Upper lobe of left lung (tissue), 6 donors: ENCODE measurements at places on chromosomes 12 and 14. TPM values are rescaled to one million over a fixed set of nuclear protein-coding genes. Genes with fewer than 3 reads are reported as not detected.

MDM2 gene
- total RNA-seq = 64.6 TPM

ZNF740 gene
- 9.6 TPM for total RNA-seq

GRCh38 chr12:78279567-78279966 lies 448.9 kb downstream of the NAV3 start:
- DNase-seq = no peak
- H3K36me3 ChIP-seq = no peaks in the 10 kb centered on the region
- H3K27me3 ChIP-seq = no peaks in the 10 kb centered on the region
- H3K4me3 ChIP-seq = no peak overlapping the region

GRCh38 chr12:100553936-100554335 lies 19.5 kb upstream of the GAS2L3 start:
- no peak overlapping the region for H3K27ac ChIP-seq
- H3K4me3 ChIP-seq = no peak overlapping the region
- no peaks in the 10 kb centered on the region for H3K27me3 ChIP-seq
- H3K4me1 ChIP-seq = no peaks in the 10 kb centered on the region
- DNase-seq = no peak

KCNK13 gene
- total RNA-seq = 1.2 TPM

- no peaks in the 10 kb centered on the region for H3K36me3 ChIP-seq
- no peaks in the 10 kb centered on the region for H3K27me3 ChIP-seq
- no peak for DNase-seq
- no peak overlapping the region for H3K4me3 ChIP-seq
Observed at GRCh38 chr12:120831648-120832267, 72.4 kb downstream of the SPPL3 start.

DNA sequence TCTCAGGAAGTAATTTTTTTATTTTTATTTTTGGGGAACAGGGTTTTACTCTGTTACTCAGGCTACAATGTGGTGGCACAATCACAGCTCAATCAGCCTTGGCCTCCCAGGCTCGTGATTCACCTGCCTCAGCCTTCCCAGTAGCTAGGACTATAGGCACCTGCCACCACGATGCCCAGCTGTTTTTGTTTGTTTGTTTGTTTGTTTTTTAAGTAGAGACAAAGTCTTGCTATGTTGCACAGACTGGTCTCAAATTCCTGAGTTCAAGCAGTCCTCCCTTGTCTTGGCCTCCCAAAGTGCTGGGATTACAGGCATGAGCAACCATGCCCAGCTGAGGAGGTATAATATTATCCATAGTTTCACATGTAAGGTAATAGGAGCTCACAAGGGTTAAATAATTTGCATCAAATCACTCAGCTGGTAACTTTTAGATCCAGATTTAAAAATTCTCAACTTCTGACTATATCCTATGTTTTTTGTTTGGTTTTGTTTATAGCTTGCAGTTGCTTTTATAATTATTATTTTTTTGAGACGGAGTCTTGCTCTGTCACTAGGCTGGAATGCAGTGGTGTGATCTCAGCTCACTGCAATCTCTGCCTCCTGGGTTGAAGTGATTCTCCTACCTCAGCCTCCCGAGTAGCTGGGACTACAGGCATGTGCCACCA lies 629.3 kb downstream of the DIO2 start:
- peaks cover 5% of the 10 kb centered on the region for H3K4me1 ChIP-seq
- no peaks in the 10 kb centered on the region for H3K36me3 ChIP-seq
- H3K27ac ChIP-seq = no peak overlapping the region
- DNase-seq = no peak
- H3K4me3 ChIP-seq = no peak overlapping the region

DNA sequence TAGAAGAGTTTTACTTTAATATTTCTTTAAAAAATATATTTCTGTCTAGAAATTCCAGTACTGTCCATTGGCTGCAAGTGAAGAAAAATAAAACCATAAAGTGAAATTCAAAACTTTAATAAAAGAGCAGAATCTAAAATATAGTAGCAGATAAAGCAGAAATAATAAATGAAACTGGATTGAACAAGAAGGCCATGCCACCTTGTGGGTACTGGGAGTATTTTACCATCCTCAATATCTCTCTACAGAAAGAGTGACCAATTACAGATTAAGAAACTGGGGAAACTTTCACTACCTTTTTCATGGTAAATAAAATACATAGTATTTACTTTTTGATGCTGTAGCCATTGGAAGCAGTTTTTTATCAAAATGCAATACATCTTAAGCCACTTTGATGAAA lies 220.5 kb downstream of the BCAT1 start:
- H3K4me3 ChIP-seq = no peak overlapping the region
- no peaks in the 10 kb centered on the region for H3K36me3 ChIP-seq
- no peak overlapping the region for H3K27ac ChIP-seq
- no peak for DNase-seq
- no peaks in the 10 kb centered on the region for H3K27me3 ChIP-seq

TRHDE gene
- total RNA-seq = 14.5 TPM

- H3K4me3 ChIP-seq = no peak overlapping the region
- no peaks in the 10 kb centered on the region for H3K4me1 ChIP-seq
- DNase-seq = no peak
- no peak overlapping the region for H3K27ac ChIP-seq
- no peaks in the 10 kb centered on the region for H3K27me3 ChIP-seq
Observed at GRCh38 chr14:71472356-71473340, 459.6 kb upstream of the RGS6 start.

- DNase-seq = no peak
- no peaks in the 10 kb centered on the region for H3K27me3 ChIP-seq
- no peaks in the 10 kb centered on the region for H3K36me3 ChIP-seq
- no peak overlapping the region for H3K27ac ChIP-seq
- no peak overlapping the region for H3K4me3 ChIP-seq
- H3K4me1 ChIP-seq = no peaks in the 10 kb centered on the region
Observed at GRCh38 chr12:72230589-72230988, 41.6 kb upstream of the TRHDE start.

DNA sequence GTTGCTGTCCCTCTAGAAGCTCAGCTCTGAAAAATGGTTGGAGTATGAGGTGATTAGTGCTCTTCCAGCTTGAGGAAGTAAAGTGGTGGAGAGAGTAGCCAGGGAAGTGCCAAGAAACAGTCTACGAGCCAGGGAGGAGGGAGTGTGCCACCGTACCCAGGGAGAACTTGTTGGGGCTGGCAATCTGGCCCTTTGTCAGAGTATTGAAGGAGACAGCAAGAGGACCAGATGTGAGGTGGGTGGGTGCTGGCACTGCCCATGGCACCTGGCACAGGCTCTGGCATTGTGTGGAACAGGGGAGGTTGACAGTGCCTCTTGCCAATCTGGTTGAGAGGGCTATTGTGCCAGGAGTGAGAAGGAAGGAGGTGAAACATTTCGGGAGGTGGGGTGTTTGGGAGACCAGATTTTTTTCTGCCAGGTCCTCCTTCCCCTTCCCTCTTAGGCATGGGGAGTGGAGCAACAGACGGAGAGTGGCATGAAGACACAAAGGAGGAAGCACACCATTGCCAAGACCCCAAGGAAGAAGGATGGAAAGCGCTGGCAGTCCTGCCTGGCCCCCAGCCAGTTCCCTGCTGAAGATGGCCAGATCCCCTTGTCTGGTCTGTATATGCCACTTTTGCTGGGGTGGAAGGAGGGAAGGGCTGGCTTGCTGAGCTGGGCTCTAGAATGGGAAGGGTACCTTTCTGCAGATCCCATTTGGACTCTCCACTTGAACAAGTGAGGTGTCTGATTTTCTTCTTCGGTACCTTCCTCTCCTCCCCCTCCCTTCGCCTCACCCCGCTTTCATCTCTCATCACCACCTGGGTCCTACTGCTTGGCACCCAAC lies 37.5 kb downstream of the ZFHX2 start:
- no peaks in the 10 kb centered on the region for H3K4me1 ChIP-seq
- no peak overlapping the region for H3K27ac ChIP-seq
- no peaks in the 10 kb centered on the region for H3K27me3 ChIP-seq
- H3K4me3 ChIP-seq = no peak overlapping the region
- no peak for DNase-seq
- no peaks in the 10 kb centered on the region for H3K36me3 ChIP-seq

- H3K27ac ChIP-seq = no peak overlapping the region
- H3K4me1 ChIP-seq = no peaks in the 10 kb centered on the region
- H3K27me3 ChIP-seq = no peaks in the 10 kb centered on the region
- H3K36me3 ChIP-seq = no peaks in the 10 kb centered on the region
- H3K4me3 ChIP-seq = no peak overlapping the region
Observed at GRCh38 chr12:86213012-86213411, 43.2 kb downstream of the MGAT4C start.

GRCh38 chr12:63294327-63294632 lies 143.3 kb upstream of the AVPR1A start:
- no peaks in the 10 kb centered on the region for H3K36me3 ChIP-seq
- H3K27ac ChIP-seq = no peak overlapping the region
- no peaks in the 10 kb centered on the region for H3K27me3 ChIP-seq
- no peaks in the 10 kb centered on the region for H3K4me1 ChIP-seq

ZBTB42 gene
- 20.0 TPM for total RNA-seq

PSMC6 gene
- total RNA-seq = 95.1 TPM

SLC38A4 gene
- 0.81 TPM for total RNA-seq

GAS2L3 gene
- 20.5 TPM for total RNA-seq

DNA sequence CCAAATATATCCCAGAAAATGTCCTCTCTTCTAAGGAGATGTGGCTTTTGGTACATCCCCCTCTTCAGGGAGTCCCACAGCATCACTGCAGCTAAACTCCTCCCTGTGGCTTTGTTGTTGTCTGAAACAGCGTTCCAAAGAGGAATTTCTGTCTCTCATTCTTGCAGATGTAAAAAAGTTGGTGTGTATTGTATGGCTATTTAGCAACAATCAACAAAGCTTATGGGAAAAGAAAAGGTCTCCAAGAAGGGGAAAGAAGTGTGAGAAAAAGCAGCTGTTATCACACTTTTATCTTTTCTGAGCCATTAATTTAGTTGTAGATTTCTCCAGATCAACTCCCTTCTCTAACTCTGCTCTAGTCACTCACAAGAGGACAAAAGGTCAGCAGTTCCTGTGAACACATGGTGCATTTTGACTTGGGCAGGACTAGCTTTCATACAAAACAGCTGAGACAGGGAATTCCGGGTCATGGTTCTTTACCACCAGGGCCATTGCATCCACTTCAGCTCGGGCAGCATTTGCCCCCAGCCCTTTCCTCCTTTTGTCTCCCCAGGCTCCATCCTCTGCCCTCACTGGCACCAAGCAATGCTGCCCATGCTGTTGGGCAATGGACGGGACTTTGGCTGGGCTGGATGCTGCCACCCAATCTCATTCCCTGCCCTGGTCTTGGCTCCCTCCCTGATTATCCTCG lies 184.7 kb downstream of the TMX1 start:
- no peaks in the 10 kb centered on the region for H3K4me1 ChIP-seq
- no peak for DNase-seq
- H3K36me3 ChIP-seq = no peaks in the 10 kb centered on the region
- peak overlapping the region; percentile 33 for H3K27ac ChIP-seq

DNA sequence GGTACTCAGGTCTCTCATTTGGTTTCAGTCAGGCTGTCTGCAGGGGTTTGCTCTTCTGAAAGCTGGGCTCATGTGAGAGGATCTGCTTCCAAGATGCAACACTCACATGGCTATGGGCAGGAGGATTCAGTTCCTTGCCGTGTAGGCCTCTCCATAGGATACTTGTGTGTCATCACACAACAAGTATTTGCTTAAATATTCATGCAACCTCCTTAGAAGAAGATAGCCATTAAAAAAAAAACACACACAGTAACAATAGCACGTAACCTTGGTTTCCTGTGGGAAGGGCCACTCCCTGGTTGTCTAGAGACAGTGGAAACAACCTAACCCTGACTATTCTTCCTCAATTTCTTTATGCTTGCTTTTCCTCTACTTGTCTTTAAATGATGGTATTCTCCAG lies 31.8 kb upstream of the CLEC4E start:
- peaks cover 9% of the 10 kb centered on the region for H3K4me1 ChIP-seq
- no peaks in the 10 kb centered on the region for H3K36me3 ChIP-seq
- H3K27ac ChIP-seq = no peak overlapping the region
- H3K4me3 ChIP-seq = no peak overlapping the region
